Fibroblast of lung (primary cell): ENCODE measurements at places on chromosomes 1 and 21. TPM values are rescaled to one million over a fixed set of nuclear protein-coding genes. Genes with fewer than 3 reads are reported as not detected.

Gene RGS1
- total RNA-seq, result under 0.01 and 0.50 TPM in 2 replicates

Gene PCSK9
- 1.0 and 2.0 TPM in 2 replicates for total RNA-seq

GRCh38 chr1:108610073-108610472 is 50.2 kb downstream of the EEIG2 start:
- no peak overlapping the region for H3K27ac ChIP-seq
- no peak overlapping the region for H3K4me3 ChIP-seq
- H3K4me1 ChIP-seq, result no peaks in the 10 kb centered on the region

DNA sequence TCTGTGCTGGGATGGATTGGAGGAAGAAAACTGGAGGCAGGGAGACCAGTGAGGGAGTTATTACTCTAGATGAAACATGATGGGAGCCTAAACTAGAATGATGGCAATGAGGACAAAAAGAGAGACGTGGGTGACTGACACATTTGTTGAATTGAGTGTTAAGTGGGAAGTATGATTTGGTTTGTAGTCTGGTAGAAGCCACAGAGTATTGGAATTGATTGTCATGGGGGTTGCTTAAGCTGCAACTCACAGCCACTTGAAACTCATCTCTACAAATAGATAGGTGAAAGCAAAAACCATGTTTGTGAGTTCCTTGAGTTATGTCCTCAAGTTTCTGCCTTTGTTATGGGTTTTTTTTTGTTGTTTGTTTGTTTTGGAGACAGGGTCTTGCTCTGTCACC is 28.4 kb downstream of the FABP3 start:
- no peak overlapping the region for H3K4me3 ChIP-seq
- no peak overlapping the region for H3K27ac ChIP-seq
- H3K27me3 ChIP-seq, result no peaks in the 10 kb centered on the region
- H3K36me3 ChIP-seq, result peaks cover 2% of the 10 kb centered on the region
- H3K4me1 ChIP-seq, result no peaks in the 10 kb centered on the region

DNA sequence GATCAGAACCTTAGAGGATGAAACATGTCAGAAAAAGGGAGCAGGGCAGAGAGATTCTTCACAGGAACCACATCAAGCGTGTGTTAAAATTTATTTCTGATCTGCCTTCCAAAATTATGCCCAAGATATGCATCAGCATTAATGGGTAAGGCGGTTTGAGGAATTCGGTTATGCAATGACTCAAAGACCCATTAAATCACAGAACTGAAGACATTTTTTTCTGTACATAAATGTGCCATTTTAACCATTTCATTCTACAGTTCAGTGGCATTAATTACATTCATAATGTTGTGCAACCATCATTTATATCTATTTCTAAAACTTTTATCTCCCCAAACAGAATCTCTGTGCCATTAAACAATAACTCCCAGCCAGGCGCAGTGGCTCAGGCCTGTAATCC is 43.4 kb downstream of the CNST start:
- peak overlapping the region; percentile 35 for H3K27ac ChIP-seq
- H3K4me1 ChIP-seq, result peaks cover 5% of the 10 kb centered on the region
- H3K27me3 ChIP-seq, result no peaks in the 10 kb centered on the region
- DNase-seq, result no peak
- H3K4me3 ChIP-seq, result no peak overlapping the region
- H3K36me3 ChIP-seq, result no peaks in the 10 kb centered on the region

Gene CD34
- under 0.01 and 0.26 TPM in 2 replicates for total RNA-seq

DNA sequence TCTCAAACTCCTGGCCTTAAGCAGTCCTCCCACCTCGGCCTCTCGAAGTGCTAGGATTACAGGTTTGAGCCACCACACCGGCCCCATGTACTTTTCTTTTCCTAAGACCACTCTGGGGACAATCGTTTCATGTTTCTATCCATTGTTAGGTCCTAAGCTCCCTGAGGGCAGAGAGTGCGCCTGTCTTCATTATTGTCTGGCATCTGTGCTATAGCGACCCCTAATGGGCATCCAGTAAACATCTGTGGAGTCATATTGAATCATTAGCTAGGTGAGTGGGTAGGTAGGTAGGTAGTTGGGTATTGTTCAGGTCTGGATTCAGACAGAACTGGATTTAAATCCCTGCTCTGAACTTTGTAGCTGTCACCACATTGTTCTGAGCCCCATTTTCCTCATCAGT is 66.1 kb downstream of the TMEM53 start:
- no peaks in the 10 kb centered on the region for H3K36me3 ChIP-seq
- H3K4me3 ChIP-seq, result no peak overlapping the region
- no peak for DNase-seq

Gene CTTNBP2NL
- total RNA-seq, result 11.0 and 18.5 TPM in 2 replicates

- no peaks in the 10 kb centered on the region for H3K36me3 ChIP-seq
- DNase-seq, result peak; percentile 72
- no peak overlapping the region for H3K4me3 ChIP-seq
Observed at GRCh38 chr1:44621841-44622286, 52.4 kb downstream of the TMEM53 start.

Gene C1orf87
- under 0.01 and 0.50 TPM in 2 replicates for total RNA-seq

Gene PCBP3
- 1.7 and 5.1 TPM in 2 replicates for total RNA-seq

GRCh38 chr1:114467491-114467890 is 43.5 kb downstream of the TRIM33 start:
- no peak for DNase-seq
- no peak overlapping the region for H3K4me3 ChIP-seq
- H3K4me1 ChIP-seq, result peaks cover 2% of the 10 kb centered on the region

Gene UBIAD1
- 7.6 and 8.0 TPM in 2 replicates for total RNA-seq
